ENCODE measurements at places on chromosomes 5 and 9.

- DNase-seq: no peak
These were observed 190.1 kb downstream of the TMEM232 start for GRCh38 chr5:110536120-110537115.

DNA sequence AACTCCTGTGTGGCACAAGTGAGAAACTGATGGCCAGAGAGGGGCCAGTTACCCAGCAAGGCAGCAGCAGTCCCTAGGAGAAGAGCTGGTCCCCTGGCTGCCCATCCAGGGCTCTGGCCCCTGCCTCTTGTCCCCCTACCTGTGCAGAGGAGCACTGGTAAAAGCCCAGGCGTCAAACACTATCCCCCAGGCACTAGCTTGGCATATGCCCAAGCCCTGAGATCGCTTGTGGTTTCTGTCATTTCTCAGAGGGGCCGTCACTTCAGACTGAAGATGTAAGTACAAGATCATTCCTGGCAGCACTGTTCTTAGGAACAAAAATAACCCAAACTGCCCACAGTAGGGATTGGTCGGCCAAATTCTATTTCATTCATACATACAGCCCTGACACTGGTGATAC, 53.9 kb downstream of the COL15A1 start:
- no peak for DNase-seq

DNA sequence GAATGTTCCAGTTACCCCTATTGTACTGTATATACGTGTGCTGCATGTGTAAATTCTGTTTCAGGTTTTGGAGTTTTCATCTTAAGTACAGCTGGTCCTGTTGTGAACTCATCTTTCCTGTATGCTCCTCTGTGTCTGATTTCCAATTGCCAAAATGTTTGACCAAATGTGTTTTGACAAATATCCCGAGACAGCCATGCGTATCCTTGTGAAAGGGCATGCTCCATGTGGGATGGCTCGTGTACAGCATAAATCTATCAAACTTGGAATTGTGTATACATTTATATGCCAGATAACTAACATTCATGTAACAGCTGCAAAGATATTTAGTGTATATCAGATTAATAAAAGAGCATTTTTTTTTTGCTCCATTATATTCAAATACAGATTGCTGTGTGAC, 69.5 kb upstream of the IQGAP2 start:
- DNase-seq: no peak

DNA sequence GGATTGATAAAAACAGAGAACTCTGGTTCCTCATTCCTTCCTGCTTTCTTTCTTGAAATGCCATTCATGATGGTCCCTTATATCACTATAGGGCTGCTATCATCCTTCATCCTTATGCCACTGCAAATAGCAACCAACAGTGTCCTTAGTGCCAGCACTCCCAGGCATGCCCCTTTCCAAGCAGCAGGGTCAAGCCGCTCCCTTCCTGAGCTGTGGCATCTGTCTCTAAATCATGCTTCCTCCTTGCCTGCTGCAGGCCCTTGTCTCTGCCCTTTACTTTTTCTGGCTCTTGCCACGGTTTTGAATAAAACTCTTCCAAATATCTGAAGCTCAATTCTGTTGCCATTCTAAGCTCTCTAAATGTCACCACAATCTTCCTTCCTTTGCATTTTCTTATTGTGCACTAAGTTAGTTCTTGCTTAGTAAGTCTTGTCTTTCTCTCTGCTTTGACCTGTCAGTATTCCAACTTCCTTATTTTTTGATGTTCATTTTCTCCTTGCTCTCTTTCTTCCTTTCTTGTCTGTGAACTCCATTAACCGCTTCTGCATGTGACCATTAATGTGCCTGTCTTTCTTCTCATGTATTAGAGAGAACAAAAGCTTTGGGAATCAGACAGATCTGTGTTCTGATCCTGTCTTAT, 19.9 kb downstream of the TLR4 start:
- no peak for DNase-seq

Measured in retinal pigment epithelial cell (primary cell).